Stimulated activated CD4-positive, alpha-beta T cell treated with anti-CD3 and anti-CD28 coated beads, Interleukin-2, amount 100 ng/mL, for 24 hours (primary cell): ENCODE measurements at places on chromosomes 6 and 20.

DNA sequence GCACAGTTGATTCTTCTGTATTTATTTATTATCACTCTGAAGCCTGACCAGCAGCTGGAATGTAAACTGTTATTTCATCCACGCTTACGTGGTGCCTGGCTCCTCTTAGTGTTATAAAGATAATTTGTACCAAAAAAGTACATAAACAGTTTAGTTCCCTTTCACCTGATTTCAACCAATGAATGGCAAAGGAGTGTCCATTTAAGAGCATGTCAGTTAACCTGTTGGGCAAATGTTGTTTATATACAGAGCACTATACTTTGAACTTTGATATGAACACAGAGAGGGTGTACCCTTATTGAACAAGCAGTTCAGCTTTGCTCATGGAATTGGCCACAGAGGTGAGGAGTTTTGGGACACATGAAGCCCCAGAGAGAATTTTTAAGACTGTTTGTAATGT, 7.2 kb upstream of the CTCFL start:
- no peak for DNase-seq

DNA sequence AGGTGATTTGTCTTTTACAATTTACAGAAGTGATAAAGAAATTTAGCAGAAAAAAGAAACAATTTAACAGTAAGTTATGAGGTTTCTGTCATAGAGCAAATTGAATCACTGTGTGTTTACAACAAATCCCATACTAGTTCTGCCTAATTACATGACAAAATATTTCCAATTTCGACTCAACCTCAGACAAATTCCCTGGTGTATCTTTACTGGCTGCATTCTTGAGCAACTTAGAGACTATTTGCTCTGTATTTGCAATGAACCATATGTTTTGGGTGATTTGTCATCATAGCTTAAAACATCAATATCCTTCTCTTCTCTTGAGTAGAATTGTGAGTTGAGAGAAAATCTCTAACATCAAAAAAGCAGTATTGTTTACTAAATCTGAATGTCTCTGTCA, 128.7 kb downstream of the SIM1 start:
- DNase-seq = no peak

- no peak for DNase-seq
Measured at GRCh38 chr20:2386516-2387179, 5.9 kb downstream of the TGM6 start.

DNA sequence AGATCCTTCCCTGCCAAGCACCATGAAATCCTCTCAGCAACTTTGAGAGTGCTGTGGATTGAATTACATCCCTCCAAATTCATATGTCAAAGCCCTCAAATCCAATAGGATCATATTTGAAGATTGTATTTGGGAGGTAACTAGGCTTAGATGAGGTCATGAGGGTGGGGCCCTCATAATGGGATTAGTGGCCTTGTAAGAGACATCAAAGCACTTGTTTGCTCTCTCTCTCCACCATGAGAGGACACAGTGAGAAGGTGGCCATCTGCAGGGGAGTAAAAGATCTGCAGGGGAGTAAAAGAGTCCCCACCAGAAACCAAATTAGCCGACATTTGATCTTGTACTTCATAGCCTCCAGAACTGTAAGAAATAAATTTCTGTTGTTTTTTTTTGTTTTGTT, 298.2 kb downstream of the SAMD5 start:
- DNase-seq = no peak

- DNase-seq = no peak
Measured at GRCh38 chr6:79239536-79240168, 5.2 kb upstream of the HMGN3 start.

- no peak for DNase-seq
Measured at GRCh38 chr6:151038616-151039015, 173.1 kb downstream of the MTHFD1L start.

DNA sequence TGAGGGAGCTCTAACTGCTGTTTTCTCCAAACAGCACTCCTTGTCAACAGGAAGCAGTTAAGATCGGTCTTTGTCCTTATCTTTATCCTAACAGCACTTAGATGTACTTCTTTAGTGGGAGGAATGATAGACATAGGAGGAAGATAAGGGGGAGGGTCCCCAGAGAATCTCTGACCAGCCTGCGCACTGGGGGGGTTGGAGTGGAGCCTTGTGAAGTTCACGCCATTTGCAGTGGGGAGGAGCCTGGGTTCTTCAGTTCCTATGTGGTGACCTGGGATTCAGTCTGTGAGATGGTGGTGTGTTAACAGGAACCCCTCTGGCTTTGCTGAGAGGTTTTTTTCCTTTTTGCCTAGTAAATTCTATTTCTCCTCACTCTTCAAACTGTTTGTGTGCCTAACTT, 18.1 kb upstream of the ASCC3 start:
- no peak for DNase-seq

GRCh38 chr6:52925919-52926792, 16.7 kb upstream of the GSTA3 start:
- no peak for DNase-seq

- DNase-seq = no peak
Measured at GRCh38 chr6:117607511-117607910, 5.2 kb upstream of the GOPC start.

DNA sequence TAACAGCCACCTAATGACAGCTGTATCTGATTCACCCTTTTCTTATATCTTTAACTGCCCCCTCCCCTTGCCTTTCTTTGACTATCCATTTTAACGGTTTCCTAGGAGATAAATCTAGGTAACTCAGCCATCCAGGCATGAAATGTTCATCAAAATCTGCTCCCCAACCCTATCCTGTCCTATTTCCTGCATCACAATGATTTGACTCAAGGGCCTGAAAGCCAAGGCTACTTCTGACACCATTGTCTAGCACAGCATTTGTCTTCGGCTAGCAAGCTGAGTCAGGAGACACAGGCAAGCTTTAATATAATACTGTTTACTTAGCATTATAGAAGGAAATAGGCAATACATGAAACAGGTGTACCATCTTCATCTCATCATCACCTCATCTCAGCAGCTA, 31.6 kb upstream of the MANEA start:
- DNase-seq = no peak

DNA sequence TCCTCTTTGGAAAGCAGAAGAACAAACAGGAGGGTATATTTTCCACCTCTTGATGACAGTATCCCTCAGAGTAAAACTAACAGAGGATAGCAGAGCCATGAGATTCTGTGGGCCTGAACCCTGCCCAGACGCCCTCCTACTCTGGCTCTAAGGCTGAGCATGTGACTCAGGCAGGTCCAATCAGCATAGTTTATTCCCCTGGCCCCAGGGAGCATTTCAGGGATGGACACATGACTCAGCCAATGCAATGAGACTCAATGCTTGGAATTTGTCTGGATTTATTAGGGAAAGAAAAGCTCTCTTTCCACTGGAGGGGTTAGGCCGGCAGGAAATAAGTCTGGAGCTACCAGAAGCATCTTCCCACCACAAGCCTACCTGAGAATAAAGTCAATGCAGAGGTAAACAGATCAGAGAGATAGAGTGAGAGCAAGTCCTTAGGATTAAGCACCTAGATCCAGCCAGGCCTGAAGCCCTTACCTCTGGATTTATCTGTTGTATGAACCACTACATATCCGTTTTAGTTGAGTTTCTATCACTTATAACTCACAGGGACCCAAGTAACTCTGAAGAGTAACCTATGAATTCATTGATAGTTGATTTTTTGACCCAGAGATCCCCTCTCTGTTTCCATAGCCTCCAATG, 68.2 kb upstream of the EYA2 start:
- DNase-seq = no peak

DNA sequence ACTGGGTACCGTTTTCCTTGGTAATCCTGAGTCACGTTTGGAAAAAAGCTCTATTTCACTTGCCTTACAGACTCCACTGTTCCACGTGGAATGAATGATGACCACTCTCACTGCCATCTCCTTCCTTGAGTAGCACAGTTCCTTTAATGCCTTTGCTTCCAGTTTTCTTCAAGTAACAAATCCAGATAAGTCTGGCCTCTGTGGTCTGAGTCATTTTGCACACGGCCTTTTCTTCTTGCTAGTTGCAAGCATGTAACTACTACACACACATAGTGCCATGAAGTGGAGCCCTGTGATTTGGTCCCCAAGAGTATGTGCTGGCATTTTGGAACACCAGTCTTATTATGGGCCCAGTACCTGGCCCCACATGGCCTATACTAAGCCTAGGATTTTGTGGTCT, 182.8 kb downstream of the SASH1 start:
- no peak for DNase-seq

- no peak for DNase-seq
Measured at GRCh38 chr6:25350573-25350972, 71.4 kb downstream of the CARMIL1 start.

DNA sequence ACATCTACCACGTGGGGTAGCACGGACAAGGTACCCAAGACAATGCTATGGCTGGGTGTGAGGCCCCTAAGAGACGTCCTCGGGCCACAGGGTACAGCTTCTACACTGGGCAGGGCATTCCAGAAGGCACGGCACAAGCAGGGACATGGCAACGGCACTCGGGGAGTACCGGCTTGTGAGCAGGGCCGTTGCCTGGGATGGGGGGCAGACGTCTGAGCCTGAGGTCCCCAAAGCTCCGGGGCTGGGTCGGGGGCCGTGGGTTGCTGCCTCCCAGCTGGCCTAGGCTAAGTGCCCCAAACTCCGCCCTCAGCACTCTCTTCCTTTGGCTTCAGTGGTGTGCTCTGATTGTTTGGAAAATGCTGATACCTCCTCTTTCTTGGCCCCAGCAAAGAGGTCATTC, 110.6 kb downstream of the SULF2 start:
- no peak for DNase-seq

DNA sequence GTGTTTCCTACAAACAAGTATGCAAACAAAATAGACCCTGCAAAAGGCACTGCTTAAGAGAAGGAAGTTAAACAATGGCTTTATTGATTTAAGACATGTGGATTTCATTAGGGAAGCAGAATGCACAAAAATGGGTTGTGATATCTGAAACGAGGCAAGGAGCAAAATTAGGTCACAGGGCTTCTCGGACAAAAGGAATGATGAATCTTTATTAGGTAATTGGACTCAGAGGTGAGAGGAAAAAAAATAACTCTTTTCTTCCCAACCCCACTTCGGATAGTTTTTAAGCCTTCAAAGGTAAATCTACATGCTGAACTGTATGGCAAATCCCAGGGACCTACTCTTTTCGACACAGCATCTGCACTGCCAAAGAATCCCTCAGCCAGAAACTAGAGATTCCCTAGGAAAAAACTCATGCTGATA, 183.0 kb upstream of the TAB2 start:
- DNase-seq = no peak

DNA sequence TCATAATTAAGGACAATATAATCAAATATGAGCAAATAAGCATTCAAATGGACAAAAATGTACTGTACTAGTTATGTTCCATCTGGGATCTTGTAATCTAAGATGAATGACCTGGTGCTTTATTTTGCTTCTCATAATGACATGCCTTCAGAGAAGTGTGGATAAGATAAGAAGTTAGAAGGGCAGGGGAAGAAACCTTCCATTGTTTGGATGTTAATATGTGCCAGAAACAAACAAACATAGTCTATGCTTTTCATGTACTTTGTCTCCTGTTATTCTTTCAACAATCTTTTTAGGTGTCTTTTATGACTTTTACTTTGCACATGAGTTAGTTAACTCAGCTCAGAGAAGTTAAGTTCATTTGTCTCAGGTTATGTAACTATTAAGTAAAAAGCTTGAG, 511.5 kb upstream of the SOX4 start:
- no peak for DNase-seq

GRCh38 chr20:31555203-31555775, 41.0 kb downstream of the HM13 start:
- no peak for DNase-seq

DNA sequence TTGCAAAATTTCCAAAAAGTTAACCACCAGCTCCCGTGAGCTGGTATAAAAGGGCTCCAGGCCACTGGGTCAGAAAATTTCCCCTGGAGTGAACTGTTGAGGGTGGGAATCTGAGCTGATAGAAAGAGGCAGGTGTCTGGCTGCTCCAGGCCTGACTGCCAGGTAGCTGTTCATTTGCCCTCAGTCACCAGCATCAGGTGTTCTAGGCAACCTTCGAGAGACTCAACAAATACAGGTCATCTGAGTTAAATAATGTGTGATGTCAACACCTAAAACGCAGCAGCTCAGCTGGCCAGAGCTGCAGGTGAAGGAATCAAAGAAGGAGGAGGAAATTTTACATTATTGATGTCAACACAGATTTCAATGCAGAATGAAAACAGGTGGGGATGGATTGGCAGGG, 46.7 kb downstream of the KCNK5 start:
- no peak for DNase-seq

DNA sequence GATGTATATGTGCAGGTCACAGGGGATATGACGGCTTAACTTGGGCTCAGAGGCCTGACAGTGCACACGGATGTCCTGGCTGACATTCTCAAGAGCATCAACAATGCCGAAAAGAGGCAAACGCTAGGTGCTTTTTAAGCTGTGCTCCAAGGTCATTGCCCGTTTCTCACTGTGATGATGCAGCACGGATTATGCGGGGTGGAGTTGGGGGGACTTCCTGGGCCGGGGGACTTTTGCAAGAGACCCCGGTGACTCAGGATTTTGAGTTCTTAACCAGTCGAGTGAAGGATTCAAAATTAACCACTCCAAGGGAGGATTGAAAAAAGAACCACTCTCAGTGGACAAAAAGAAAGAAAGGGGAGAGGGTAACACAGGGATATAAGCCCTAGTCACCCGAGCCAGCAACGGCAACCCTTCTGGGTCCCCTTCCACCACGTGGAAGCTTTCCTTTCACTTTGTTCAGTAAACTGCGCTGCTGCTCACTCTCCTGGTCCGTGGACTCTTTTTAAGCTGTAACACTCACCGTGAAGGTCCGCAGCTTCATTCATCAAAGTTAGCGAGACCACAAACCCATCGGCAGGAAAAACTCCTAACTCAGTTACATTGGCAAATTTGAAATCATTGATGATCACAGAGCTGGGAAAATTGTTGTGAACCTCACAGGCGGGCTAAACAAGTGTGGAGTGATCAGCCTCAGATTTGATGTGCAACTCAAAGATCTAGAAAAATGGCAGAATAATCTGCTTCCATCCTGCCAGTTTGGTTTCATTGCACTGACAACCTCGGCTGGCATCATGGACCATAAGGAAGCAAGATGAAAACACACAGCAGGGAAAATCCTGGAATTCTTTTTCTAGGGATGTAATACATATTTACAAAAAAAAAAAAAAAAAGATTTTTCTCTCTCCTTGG, 199.3 kb downstream of the ARID1B start:
- DNase-seq = no peak

DNA sequence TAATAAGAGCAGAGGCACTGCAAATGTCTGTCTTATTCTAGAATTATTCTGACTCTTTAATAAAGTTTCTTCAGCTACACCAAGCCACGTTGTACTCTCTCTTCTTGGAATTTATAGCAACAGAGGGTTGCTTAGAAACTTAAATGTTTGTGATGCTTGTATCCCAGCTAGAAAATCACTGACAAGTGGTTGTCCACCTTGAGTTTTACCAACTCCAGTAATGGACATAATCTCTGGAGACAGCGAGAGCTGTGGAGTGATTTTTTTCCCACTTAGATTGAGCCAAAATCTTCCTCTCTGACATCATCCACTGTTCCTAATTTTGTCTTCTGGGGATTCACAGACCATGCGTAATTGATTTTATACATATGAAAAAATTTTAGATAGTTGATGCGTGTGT, 8.0 kb downstream of the ECT2L start:
- no peak for DNase-seq
